ENCODE measurements at places on chromosomes 2 and 18.

DNA sequence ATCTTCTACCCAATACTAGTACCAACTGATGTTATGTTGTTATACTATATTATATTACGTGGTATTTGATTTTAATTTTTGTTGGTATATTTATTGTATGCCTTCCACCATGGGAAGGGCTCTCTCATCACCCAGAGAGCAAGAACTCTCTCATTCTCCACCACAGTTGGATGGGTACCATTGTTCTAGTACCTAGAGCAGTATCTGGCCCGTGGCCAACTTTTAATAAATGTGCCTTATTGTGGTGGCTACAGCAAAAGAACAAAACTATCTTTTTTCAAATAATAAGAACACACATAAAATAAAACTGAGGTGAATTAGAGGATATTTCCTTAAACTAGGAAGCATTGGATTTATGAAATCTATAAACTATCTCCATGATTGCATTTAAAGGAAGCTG lies 71.8 kb downstream of the PID1 start:
- no peak for DNase-seq

- no peak for DNase-seq
Observed at GRCh38 chr2:230944123-230944653, 19.1 kb upstream of the GPR55 start.

- no peak for DNase-seq
Observed at GRCh38 chr2:101699755-101700461, 2.4 kb downstream of the MAP4K4 start.

DNA sequence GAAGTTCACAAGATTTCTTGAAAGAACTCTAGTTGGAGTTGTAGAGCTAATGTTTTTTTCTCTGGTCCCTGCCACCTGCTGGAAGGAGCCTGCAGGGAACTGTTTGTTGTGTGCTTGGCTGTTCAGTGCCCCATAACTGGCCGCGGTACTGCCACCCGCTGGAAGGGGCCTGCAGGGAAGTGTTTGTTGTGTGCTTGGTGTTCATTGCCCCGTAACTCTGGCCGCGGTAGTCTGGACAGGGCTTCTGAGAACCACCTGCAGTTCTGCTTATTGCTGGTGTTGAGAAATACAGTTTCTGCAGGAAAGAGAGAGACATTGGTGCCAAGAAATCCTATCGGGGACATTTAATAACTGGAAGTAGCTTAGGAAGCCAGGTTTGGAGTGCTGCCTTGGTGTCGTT lies 58.1 kb downstream of the AGAP1 start:
- DNase-seq: peak; percentile 42

GRCh38 chr2:96306370-96306769 lies 1.0 kb upstream of the SNRNP200 start:
- DNase-seq: no peak

DNA sequence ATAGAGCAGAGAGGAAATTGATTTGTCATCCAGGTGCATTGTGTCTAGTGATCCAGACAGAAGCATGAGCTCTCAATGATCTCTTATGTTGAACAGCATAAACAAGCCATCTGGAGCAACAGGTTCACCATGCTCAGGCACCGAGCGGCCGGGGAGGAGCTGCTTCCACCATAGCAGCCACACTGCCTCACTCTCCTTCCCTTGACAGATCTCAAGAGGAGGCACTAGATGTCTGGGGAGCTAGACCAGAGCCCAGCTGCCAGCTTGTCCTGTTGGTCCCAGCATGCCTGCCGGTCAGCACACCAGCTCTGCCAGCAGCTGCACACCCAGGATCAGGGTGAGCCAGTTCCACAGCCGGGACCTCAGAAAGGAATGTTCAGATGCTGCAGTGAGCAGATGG lies 17.5 kb upstream of the LONRF2 start:
- DNase-seq: no peak

DNA sequence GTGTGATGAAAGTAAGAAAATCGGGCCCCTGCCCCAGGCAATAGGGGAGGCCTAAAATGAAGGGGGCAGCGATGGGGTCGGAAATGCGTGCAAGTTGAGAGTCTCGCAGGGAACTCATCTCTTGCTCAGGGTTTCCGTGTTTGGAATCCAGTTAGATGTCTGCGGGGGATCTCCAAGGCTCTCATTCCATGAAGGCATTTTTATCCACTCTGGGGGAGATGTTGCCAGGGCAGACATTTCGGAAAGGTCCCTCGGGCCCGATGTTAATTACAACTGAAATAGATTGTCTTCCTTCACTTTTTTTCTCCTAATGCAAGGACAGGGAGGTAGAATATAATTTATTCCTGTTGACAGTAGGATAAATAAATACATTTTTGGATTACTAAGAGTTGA lies 12.8 kb upstream of the SKOR2 start:
- DNase-seq: no peak

- DNase-seq: peak; percentile 99
Observed at GRCh38 chr18:48605408-48605845, 66.6 kb downstream of the CTIF start.

- no peak for DNase-seq
Observed at GRCh38 chr2:54967269-54967668, 83.0 kb downstream of the RTN4 start.

GRCh38 chr18:74512321-74513053 lies 16.3 kb downstream of the CNDP2 start:
- DNase-seq: no peak

DNA sequence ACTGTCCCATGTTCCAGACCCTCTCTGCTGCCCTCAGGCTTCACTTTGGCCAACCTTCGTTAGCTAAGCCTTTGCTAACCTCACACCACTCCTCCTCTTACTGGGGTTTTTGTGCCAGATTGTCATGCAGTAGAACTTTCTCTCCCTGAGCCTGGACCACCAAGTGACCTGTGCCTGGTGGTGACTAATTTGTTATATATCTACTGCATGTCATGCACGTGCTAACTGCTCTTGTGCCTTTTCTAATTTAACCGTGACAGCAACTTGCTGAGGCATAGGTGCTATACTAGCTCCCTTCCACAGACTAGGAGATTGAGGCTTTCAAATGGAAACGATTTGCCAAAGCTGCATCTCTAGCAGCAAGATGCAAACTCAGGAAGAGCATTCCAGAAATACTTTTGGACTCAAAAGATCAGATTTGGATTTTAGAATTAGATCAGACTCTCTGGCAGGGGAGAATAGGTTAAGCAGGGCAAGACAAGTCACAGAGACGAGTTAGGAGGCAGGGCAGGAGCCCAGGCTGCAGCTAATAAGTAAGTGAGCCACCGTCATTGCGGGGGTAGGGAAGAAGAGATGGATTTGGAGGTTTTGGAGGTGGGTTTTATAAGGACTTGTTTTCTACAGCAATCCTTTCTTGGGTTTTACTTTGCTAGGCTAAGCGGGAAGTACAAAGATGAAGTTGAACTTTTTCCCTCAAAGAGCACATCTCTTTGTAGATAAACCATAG lies 1.8 kb downstream of the PPP1R7 start:
- DNase-seq: no peak

DNA sequence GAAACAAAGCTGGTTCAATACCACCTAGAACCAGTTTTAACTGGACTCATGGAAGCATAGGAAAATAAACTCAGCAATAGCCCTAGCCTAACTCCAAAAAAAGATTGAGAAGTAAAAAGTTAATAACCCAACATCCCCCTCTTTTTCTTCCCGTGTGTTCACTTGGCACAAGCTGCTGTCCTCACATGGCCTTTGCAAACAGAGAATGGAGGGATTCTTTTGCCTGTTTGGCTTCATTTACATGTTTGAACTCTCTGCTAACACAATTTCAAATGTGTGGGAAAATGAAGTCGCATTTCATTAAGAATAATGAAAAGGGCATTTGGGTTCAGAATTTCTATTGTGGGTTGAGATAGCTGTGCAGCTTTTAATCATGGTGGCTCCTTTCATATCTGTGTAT lies 589.2 kb upstream of the LRRTM1 start:
- DNase-seq: no peak

GRCh38 chr2:8202132-8202531 lies 479.7 kb upstream of the ID2 start:
- DNase-seq: no peak

DNA sequence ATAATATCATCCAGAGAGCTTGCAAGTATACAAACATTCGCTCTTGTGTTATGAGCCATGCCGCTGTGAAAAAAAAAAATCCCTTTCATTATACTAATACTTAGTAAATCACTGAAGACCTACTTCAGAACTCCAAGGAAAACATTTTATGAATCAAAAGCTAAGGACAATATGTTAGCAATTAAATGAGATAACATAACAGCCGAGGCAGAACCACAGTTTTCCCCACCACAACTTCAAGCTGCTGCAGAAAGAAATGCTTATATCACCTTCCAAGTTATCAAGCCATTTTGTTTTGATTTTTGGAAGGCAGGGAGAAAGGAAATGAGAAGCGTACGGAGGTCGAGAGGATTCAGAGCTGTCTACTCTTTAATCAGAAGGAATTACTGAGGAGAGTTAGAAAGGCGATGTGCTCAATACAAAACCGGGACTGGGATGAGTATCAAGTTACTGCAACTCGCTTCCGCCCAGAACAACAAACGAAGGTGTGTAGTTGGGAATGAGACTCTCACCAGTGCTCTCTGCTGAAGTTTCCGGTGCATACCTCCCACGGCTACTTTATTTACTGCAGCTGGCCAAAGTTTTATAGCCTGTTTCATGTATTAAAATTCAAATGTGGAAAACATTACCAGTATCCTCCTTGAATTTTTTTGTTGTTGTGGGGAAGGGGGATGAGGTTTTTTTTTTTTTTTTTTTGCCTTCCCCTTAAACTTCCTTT lies 292.2 kb upstream of the CCDC68 start:
- DNase-seq: no peak

- DNase-seq: peak; percentile 24
Observed at GRCh38 chr2:119383410-119384140, 16.8 kb downstream of the DBI start.

GRCh38 chr2:207075456-207075855 lies 90.3 kb downstream of the KLF7 start:
- no peak for DNase-seq

DNA sequence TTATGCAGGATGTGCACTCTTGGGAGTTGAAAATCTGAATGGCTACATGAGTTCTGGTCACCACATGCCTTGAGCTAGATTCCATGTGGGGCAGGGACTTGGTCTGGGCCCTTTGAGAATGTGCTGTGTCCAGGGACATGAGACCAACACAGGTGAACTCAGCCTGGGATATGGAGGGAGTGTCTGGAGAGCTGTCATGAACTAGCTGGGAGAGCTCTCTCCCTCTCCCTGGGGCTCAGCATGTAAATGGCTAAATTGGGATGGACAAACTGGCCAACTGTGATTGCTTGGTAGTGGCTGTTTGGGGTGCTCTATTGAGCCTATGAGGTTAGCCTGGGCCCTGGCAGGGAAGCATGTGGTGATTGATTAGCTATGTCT lies 105.1 kb upstream of the HS6ST1 start:
- no peak for DNase-seq

DNA sequence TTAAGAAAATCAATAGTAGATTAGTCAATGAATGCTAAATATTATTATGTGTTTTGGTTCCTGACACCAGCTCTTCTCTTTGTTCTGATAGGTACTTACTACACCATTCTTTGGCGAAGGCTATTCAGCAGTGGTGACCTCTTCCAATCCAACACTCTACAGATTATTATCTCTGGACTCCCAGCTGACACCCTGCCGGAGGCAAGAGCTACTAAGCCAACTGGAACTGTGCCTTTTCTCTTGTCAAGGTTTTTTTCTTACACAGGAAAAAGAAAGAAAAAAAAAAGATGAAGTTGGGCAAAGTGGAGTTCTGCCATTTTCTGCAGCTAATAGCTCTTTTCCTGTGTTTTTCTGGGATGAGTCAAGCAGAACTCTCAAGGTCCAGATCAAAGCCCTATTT lies 11.7 kb downstream of the CDH7 start:
- DNase-seq: no peak

- no peak for DNase-seq
Observed at GRCh38 chr2:205462681-205463345, 219.5 kb upstream of the NRP2 start.

GRCh38 chr2:42762823-42763804 lies 821 bp downstream of the OXER1 start:
- DNase-seq: no peak

Measured in common myeloid progenitor, CD34-positive (primary cell).